KG1 (cell line): ENCODE measurements at places on chromosomes 6 and 20.

GRCh38 chr6:22642254-22642653 lies 72.9 kb downstream of the HDGFL1 start:
- no peak for DNase-seq

GRCh38 chr6:14621518-14621917 lies 503.9 kb downstream of the CD83 start:
- DNase-seq = no peak

- no peak for DNase-seq
Measured at GRCh38 chr6:2314641-2315040, 69.2 kb upstream of the GMDS start.

DNA sequence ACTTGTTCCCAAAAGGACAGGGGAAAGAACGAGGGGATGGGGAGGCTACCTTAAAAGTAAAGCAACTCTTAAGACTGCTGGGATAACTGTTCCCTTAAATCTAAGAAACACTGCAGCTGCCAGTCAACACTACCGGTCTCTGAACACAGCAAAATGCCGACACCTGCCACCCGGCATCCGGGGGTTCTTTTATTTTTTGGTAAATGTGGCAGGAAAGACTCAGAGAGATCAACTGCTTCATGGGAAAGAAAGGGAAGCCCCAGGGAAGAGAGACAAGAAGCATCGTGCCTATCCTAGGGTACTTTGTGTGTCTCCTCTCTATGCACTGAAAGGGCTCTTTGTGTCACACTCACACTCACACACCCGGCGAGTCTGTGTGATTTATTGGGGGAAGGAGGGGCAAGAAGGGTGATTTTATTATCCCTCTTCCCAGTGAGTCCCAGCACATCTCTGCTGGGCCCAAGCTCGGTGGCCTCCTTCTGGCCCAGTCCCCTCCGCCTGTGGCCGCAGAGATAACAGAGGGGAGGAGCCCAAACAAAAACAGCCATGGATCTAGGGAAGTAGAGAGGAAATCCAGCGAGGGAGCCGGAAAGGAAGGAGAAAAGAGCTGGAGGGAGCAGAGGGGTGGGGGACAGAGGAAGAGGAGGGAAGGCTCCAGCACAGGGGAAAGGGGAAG lies 1.4 kb downstream of the FYN start:
- no peak for DNase-seq

GRCh38 chr6:148771212-148771601 lies 24.4 kb downstream of the UST start:
- DNase-seq = no peak

GRCh38 chr20:48754292-48754691 lies 73.5 kb downstream of the PREX1 start:
- DNase-seq = no peak

DNA sequence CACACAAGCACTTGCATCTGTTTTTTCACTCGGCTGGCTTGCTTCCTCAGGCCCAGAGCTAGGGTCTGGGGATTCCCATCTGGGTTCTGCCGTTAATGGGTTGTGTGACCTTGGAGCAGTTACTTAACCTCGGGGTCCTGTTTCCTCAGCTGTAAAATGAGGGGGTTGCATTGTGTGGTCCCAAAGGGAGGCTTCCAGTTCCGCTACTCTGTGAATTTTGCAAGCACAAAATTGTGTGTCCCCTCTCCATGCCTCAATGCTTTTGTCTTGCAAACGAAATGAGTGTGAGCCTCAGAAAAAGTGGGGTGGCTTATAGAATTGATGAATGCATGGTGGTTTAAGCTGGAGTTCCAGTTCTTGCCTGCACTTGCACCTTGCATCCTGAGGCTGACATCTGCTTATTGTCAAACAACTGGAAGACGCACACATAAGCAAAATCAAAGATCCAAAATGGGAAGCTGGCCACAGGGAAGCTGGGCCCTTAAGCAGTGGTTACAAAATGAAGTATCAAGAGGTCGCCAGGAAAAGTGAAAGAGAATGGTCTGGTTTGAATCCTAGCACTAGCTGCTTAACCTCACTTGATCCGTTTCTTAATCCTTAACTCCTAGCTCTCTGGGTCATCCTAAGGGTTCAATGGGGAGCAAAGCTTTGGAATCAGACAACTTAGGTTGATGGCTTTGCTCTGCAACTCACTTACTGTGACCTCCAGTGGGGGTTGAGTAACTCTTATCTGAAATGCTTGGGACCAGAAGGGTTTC lies 490.6 kb downstream of the DHX35 start:
- DNase-seq = no peak

- no peak for DNase-seq
Measured at GRCh38 chr20:51423810-51424209, 118.7 kb downstream of the NFATC2 start.

DNA sequence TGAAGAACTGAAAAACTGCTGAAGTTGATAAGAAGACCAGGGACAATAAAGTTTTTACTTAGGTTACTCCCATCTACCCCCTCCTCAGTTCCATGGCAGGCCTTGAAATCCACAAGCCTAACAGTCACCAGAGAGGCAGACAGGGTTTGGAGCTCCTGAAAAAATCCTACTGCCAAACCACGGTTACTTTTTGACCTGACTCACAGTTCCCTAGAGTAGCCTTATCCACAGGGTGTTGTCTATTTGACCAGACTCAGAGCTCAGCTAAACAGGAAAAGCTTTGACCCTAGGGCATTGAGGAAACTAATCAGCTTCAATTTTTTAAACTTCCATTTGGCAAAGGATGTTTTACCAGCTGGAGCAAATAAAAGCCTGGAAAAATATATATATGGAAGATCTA lies 257.7 kb upstream of the NT5E start:
- DNase-seq = no peak

GRCh38 chr6:100780648-100781047 lies 100.5 kb downstream of the ASCC3 start:
- DNase-seq = no peak

- DNase-seq = no peak
Measured at GRCh38 chr20:4053071-4053919, 37.9 kb upstream of the RNF24 start.

- no peak for DNase-seq
Measured at GRCh38 chr20:48171071-48171470, 385.8 kb upstream of the SULF2 start.

DNA sequence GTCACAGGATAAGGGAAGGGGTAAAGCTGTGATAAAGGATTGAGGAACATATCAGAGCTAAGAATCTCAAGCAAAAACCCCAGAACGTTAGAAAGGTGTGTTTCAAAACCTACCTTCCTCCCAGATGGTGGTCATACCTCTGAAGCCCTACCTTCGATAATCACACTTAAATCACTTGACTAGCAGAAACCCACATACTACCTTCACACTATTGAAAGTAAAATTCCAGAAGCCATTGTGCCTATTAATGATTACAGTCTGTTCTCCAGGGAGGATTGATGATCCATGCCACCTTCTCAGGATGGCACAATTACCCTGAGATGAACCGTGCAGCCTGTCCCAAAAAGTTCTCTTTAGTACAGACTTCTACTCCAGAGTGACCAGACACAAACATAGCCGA lies 72.3 kb upstream of the SOX4 start:
- DNase-seq = no peak

GRCh38 chr6:167247814-167248595 lies 43.1 kb upstream of the UNC93A start:
- DNase-seq = no peak

DNA sequence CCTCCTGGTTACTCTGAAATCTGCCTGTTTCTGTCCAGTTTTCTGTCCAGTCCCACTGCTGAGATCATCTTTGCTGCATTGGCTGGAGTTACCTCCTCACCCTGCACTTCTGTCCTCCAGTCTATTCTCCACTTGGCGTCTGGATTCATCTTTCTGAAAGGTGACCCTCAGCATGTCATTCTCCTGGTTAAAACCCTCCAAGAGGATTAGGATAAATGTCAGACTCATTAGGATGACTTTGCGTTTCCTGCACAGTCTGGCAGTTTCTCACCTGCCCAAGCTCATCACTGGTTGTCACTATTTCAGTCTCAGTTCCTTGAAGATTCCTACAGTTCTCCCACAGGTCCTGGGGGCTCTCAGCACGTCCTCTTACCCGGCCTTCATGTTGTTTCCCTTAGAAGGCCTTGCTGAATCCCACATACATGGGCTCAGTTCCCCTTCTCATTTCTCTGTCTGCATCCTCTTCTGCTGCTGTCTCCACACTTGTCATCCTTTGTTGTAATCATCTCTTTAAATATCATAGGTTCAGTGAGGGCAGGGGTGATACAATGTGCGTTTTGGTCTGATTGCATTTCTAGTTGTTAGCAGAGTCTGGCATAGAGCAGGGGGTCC lies 374.8 kb downstream of the QKI start:
- DNase-seq = no peak

DNA sequence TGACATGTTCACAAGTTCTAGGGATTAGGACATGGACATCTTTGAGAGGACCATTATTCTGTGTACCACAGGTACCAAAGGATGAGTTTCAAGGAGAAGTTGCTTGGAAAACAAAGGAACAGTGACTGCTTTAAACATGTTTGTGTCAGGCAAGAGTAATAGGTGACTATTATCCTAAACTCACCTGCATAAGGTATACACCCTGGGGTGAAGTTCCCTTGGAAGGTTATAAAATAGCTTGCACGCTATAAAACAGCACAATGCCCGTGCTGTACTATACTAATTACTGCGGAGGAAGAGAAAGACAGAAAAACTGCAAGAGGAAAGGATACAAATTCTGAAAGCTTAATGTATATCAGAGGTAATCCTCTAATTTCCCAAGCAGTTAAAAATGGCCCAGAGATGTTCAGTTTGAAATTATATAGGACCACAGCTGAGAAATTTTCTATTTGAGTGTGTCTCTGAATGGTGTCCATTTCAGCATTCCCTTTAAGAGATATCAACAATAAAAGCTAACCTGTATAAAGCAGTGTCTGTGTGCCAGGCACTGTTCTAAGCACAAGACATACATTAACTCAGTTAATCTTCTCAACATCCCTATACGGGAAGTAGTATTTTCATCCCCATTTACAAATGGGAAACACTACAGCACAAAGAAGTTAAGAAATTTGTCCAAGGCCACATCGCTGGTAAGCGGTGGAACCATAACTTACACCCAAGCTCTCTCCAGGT lies 19.7 kb downstream of the TBC1D32 start:
- DNase-seq = no peak

GRCh38 chr20:51454250-51454865 lies 88.2 kb downstream of the NFATC2 start:
- no peak for DNase-seq

DNA sequence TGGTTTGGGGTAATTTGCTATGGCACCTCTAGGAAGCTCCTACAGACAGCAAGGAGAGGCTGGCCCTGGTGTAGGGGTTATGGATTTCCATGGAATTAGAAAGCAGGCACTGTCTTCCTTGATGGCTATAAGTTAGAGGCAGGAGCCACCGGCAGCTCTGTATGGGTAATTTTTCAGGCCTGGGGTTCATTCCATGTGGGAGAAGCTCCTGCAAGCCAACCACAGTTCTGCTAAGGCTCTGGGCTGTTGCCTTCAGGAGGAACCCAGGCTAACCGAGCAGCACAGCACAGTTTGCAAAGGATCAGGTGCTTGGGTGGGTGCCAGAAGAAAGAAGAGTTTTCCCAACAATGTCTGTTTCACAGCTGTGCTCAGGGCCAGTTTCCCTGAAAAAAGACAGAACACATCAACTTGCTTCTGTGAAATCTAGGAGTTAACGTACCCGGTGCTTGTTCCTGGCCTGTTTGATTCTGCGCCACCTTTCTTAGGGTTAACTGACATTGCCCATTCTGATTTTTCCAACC lies 162.8 kb upstream of the MYLIP start:
- no peak for DNase-seq
